ENCODE measurements at places on chromosomes 11 and 22. TPM values are rescaled to one million over a fixed set of nuclear protein-coding genes. Genes with fewer than 3 reads are reported as not detected.

CRYBB2 gene
- total RNA-seq = 0.13 TPM

CSNK2A3 gene
- total RNA-seq = 1.9 TPM

OR51F2 gene
- not detected for total RNA-seq

SRPRA gene
- total RNA-seq = 60.7 TPM

OR2AG1 gene
- not detected for total RNA-seq

PAMR1 gene
- not detected for total RNA-seq

SCGB2A2 gene
- total RNA-seq = not detected

SPI1 gene
- total RNA-seq = not detected

POTEH gene
- not detected for total RNA-seq

NLRP14 gene
- total RNA-seq = not detected

WBP2NL gene
- not detected for total RNA-seq

LRP4 gene
- total RNA-seq = 7.3 TPM

CECR2 gene
- total RNA-seq = 0.06 TPM

SSRP1 gene
- total RNA-seq = 254 TPM

RTN4R gene
- total RNA-seq = 11.6 TPM

LRRC51 gene
- total RNA-seq = 6.9 TPM

PATE4 gene
- total RNA-seq = not detected

CHKA gene
- total RNA-seq = 34.3 TPM

WT1 gene
- 5.8 TPM for total RNA-seq

MMP8 gene
- total RNA-seq = not detected

OR5B3 gene
- not detected for total RNA-seq

SLC16A8 gene
- total RNA-seq = not detected

FAM227A gene
- 0.68 TPM for total RNA-seq

RBFOX2 gene
- total RNA-seq = 24.5 TPM

SYCE3 gene
- total RNA-seq = not detected

GPHA2 gene
- not detected for total RNA-seq

IL10RA gene
- not detected for total RNA-seq

ENTHD1 gene
- not detected for total RNA-seq

ST14 gene
- 0.10 TPM for total RNA-seq

GVQW3 gene
- 0.94 TPM for total RNA-seq

UPK2 gene
- 0.86 TPM for total RNA-seq

MISFA gene
- total RNA-seq = 1.3 TPM

KCNJ1 gene
- total RNA-seq = not detected

PATZ1 gene
- 22.1 TPM for total RNA-seq

TSGA10IP gene
- total RNA-seq = not detected

SELENOH gene
- 110 TPM for total RNA-seq

TEX12 gene
- not detected for total RNA-seq

CST6 gene
- not detected for total RNA-seq

CASP1 gene
- total RNA-seq = not detected

ADAMTS8 gene
- 2.1 TPM for total RNA-seq

Data from A549 treated with dexamethasone at 1 μM for 4 hours (cell line).